ENCODE measurements at places on chromosomes 4 and X. TPM values are rescaled to one million over a fixed set of nuclear protein-coding genes. Genes with fewer than 3 reads are reported as not detected.

The BANK1 gene
- 0.29 TPM for total RNA-seq

The TRO gene
- 0.87 TPM for total RNA-seq

The COL4A5 gene
- not detected for total RNA-seq

DNA sequence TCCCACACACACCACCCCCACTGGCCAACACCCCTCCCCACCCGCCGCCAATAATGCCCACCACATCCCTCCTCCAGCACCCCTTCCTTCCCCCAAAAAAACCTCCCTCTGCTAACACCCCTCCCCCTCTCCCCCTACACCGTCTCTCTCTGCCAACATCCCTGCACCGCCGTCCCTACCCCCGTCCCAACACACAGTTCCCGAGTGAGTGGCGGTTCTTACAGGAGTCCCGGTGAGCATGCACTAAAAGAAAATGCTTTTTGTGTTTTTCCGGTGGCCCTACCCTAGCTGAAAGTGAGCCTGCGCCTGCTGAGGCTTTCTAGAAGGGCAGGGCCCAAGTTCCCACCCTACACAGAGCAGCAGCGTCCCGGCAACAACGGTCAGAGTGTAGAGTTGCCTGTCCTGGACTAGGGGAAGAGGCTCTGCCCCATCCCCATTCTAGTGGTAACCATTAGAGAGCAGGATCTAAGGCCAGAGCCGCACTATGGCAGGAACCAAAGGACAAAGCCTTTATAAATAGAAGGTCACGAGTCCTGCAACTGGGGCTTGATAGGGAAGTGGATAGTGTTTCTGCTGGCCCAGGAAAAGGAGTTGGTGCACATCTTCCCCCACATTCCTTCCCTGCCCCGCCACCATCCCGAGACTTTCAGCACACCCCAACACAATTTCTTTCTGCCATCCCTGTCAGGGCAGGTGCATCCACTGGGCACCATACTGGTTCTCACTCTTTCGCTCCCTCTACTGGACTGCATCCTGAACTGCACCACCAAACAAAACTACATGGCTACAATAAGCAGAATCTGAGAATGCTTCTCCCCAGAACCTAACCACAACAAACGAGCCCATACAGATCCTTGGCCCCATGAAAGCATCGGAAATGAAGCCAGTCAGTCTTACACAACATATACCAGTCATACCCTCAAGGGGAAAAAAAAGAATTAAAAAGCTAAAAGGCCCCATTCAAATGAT lies 78.1 kb upstream of the PAGE3 start:
- H3K4me1 ChIP-seq: peaks cover 6% of the 10 kb centered on the region
- no peaks in the 10 kb centered on the region for H3K36me3 ChIP-seq
- peak; percentile 53 for DNase-seq
- no peak overlapping the region for H3K27ac ChIP-seq
- H3K4me3 ChIP-seq: no peak overlapping the region
- H3K27me3 ChIP-seq: no peaks in the 10 kb centered on the region

DNA sequence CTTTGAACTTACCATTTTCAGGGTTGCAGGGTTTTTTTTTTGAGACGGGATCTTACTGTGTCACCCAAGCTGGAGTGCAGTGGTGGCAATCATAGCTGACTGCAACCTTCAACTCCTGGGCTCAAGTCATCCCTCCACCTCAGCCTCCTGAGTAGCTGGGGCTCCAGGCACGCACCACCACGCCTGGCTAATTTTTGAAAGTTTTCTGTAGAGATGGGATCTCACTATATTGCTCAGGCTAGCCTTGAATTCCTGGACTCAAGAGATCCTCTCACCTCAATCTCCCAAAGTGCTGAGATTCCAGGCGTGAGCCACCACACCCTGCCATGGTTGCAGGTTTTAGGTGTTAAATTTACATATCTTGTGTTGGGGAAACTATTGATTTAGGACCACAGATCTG lies 64.5 kb downstream of the STOX2 start:
- no peak overlapping the region for H3K27ac ChIP-seq
- H3K4me1 ChIP-seq: no peaks in the 10 kb centered on the region
- no peak overlapping the region for H3K4me3 ChIP-seq
- peaks cover 2% of the 10 kb centered on the region for H3K36me3 ChIP-seq

- H3K36me3 ChIP-seq: no peaks in the 10 kb centered on the region
- peaks cover 12% of the 10 kb centered on the region for H3K27me3 ChIP-seq
- no peak for DNase-seq
- no peak overlapping the region for H3K27ac ChIP-seq
- no peak overlapping the region for H3K4me3 ChIP-seq
These were observed 235.3 kb upstream of the SFRP2 start for GRCh38 chr4:154024097-154024694.

GRCh38 chr4:140255467-140255866 lies 101.5 kb upstream of the MAML3 start:
- H3K4me1 ChIP-seq: peaks cover 23% of the 10 kb centered on the region
- no peak overlapping the region for H3K4me3 ChIP-seq
- peaks cover 25% of the 10 kb centered on the region for H3K27me3 ChIP-seq
- H3K36me3 ChIP-seq: no peaks in the 10 kb centered on the region

DNA sequence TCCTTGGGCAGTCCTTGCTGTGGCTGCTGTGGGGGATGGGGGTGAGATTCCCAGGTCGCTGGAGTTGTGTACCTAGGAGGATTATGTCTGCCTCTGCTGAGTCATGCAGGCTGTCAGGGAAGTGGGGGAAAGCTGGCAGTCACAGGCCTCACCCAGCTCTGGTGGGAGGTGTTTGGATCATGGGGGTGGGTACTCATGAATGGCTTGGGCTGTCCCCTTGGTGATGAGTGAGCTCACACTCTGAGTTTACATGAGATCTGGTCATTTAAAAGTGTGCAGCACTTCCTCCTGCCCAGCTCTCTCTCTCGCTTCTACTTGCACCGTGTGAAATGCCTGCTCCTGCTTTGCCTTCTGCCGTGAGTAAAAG lies 24.6 kb upstream of the PDLIM3 start:
- H3K4me1 ChIP-seq: no peaks in the 10 kb centered on the region
- no peak overlapping the region for H3K27ac ChIP-seq
- H3K36me3 ChIP-seq: no peaks in the 10 kb centered on the region

- no peak for DNase-seq
- H3K4me3 ChIP-seq: no peak overlapping the region
- H3K36me3 ChIP-seq: no peaks in the 10 kb centered on the region
- H3K27me3 ChIP-seq: no peaks in the 10 kb centered on the region
- no peak overlapping the region for H3K27ac ChIP-seq
These were observed 178.4 kb upstream of the IRS4 start for GRCh38 chrX:108914791-108915190.

- H3K27ac ChIP-seq: no peak overlapping the region
- H3K4me3 ChIP-seq: no peak overlapping the region
- H3K4me1 ChIP-seq: peaks cover 3% of the 10 kb centered on the region
- no peaks in the 10 kb centered on the region for H3K27me3 ChIP-seq
These were observed 43.6 kb downstream of the CD99L2 start for GRCh38 chrX:150854856-150855255.

- peaks cover 5% of the 10 kb centered on the region for H3K4me1 ChIP-seq
- H3K36me3 ChIP-seq: no peaks in the 10 kb centered on the region
- no peak overlapping the region for H3K4me3 ChIP-seq
These were observed 38.9 kb downstream of the TBC1D9 start for GRCh38 chr4:140717313-140717712.

- peak overlapping the region; percentile 16 for H3K4me3 ChIP-seq
- H3K27ac ChIP-seq: peak overlapping the region; percentile 71
- H3K27me3 ChIP-seq: no peaks in the 10 kb centered on the region
- DNase-seq: peak; percentile 48
These were observed 70.9 kb upstream of the ENPP6 start for GRCh38 chr4:184288451-184289178.
